CD4-positive, alpha-beta memory T cell (primary cell): ENCODE measurements at places on chromosomes 13 and 19.

- H3K27me3 ChIP-seq, result no peaks in the 10 kb centered on the region
- H3K36me3 ChIP-seq, result no peaks in the 10 kb centered on the region
- H3K4me1 ChIP-seq, result peaks cover 28% of the 10 kb centered on the region
- no peak overlapping the region for H3K27ac ChIP-seq
These were observed 52.9 kb downstream of the MBNL2 start for GRCh38 chr13:97274829-97275649.

DNA sequence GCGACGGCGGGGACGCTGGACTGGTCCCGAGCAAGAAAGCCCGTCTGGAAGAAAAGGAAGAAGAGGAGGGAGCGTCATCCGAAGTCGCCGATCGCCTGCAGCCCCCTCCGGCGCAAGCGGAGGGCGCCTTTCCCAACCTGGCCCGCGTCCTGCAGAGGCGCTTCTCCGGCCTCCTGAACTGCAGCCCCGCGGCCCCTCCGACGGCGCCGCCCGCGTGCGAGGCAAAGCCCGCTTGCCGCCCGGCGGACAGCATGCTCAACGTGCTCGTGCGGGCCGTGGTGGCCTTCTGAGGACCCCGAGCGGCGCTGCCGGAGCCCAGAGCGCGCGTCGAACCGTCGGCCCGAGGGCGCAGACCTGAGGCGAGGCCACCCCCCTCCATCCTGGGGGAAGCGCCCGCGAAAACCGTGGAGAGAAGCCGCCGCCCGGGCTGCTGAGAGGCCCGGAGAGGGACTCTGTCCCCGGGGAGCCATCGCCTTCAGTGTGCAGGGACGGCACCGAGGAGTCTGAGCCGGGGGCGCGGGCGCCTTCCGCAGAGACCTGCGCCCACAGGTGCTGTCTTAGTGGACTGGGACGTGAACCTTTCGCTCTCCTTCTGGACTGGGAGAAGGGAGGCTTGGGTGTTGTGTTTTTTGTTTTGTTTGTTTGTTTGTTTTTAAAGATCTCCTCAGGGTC lies 3.5 kb downstream of the IER2 start:
- DNase-seq, result no peak
- peak overlapping the region; percentile 100 for H3K4me3 ChIP-seq
- H3K27me3 ChIP-seq, result no peaks in the 10 kb centered on the region
- H3K27ac ChIP-seq, result peak overlapping the region; percentile 98

DNA sequence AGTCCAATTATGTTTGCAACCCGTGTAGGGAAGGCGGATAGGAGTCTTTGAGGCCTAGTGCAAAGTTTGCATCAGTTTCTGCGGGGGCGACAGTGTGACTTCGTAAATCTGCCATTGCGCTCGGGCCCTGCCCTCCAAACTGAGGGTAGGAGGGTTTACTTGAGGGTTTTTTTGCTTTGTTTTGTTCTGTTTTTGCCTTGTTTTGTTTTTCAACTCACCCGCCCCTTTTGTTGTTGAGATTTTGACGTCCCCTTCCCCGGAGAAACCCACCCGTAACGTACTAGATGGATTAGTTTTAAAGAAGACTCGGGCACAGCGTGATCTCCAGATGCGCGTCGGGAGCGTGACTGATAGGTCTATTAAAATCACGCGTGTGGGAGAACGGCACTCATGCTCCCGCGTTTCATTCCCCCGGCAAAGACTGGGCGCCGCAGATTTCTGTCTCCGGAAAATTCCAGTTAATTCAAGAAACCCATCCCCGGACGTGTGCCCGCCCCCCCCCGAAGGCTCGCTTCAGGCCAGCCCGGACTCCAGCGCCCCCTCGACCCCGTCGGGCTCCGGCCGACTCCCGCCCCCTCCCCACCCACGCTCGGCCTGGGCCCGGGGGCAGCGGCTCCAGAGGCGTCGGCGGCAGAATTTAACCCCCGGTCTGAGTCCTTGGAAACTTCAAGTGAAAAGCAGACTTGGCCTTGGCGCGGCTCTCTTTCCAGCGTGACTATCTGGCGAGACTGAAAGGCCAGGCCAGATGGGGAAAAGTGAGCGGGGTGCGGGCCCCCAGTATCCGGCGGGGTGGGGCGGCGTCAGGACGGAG lies 5.0 kb downstream of the SOX1 start:
- no peaks in the 10 kb centered on the region for H3K36me3 ChIP-seq
- H3K27me3 ChIP-seq, result peaks cover 30% of the 10 kb centered on the region
- no peak for DNase-seq
- no peaks in the 10 kb centered on the region for H3K4me1 ChIP-seq
- no peak overlapping the region for H3K4me3 ChIP-seq

- H3K27me3 ChIP-seq, result no peaks in the 10 kb centered on the region
- no peak overlapping the region for H3K27ac ChIP-seq
- H3K4me1 ChIP-seq, result no peaks in the 10 kb centered on the region
- no peaks in the 10 kb centered on the region for H3K36me3 ChIP-seq
- H3K4me3 ChIP-seq, result no peak overlapping the region
These were observed 18.4 kb upstream of the KPNA3 start for GRCh38 chr13:49810567-49811526.

- no peaks in the 10 kb centered on the region for H3K36me3 ChIP-seq
- no peak for DNase-seq
- H3K27me3 ChIP-seq, result no peaks in the 10 kb centered on the region
- peaks cover 34% of the 10 kb centered on the region for H3K4me1 ChIP-seq
- no peak overlapping the region for H3K27ac ChIP-seq
These were observed 146.2 kb downstream of the DCT start for GRCh38 chr13:94333131-94333820.
